Fibroblast of skin of right biceps (primary cell): ENCODE measurements at places on chromosomes 7 and 10.

- no peak for DNase-seq
These were observed 25.5 kb downstream of the C10orf105 start for GRCh38 chr10:71694039-71694501.

DNA sequence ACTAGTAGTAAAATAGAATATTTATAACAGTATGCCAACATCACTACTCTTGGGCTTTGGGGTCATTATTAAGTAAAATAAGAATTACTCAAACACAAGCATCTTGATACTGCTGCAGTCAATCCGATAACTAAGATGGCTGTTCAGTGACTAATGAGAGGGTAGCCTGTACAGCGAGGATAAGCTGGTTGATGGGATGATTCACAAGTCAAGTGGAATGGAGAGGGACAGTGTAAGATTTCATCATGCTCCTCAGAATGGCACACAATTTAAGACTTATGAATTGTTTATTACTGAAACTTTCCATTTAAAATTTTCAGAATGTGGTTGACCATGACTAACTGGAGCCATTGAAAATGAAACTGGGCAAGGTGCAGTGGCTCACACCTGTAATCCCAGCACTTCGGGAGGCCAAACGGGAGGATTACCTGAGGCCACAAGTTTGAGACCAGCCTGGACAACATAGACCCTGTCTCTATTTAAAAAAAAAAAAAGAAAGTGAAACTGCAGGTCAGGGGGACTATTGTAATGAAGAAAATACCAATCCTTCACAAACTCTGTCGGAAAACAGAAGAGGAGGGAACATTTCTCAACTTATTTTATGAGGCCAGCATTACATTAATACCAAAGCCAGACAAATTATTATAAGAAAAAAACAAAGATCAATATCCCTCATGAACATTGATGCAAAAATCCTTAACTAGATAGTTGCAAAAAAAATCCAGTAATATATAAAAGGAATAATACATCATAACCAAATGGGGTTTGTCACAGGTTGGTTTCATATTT, 11.2 kb downstream of the AVL9 start:
- peak; percentile 95 for DNase-seq

GRCh38 chr10:119197921-119198320, 9.4 kb upstream of the GRK5 start:
- peak; percentile 71 for DNase-seq

- no peak for DNase-seq
These were observed 40.7 kb upstream of the SPDYE3 start for GRCh38 chr7:100266576-100267354.

DNA sequence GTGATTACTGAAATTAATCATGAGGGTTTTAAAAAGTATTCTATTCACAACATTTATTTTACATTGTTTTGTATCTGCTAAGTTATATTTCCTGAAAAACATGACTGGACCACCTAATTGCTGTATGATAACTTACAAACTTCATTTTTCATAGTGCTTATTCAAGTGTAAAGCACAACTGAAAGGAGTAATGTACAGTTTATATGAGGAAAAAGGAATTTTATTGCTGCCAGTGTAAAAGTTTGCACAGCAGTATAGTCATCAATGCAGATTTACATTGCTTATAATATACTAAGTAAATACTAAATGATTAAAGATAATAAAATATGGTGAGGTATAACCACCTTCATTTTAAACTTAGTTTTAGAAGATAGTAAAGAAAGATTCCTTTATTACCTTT, 4.0 kb downstream of the PTEN start:
- DNase-seq = no peak

DNA sequence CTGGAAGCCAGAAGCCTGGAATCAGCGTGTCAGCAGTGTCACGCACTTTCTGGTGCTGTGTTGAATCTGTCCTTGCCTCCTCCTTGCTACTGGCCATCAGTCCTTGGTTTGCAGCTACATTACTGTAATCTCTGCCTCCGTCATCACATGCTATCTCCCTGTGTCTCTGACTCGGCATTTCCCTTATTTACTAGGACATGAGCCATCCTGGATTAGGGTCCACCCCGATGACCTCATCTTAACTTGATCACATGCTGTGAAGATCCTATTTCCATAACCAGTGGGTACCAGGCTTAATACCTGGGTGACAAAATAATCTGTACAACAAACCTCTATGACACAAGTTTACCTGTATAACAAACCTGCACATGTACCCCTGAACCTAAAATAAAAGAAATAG, 518.0 kb upstream of the KLF6 start:
- DNase-seq = peak; percentile 31

- peak; percentile 30 for DNase-seq
These were observed 51.5 kb downstream of the CHST15 start for GRCh38 chr10:124041675-124042445.

DNA sequence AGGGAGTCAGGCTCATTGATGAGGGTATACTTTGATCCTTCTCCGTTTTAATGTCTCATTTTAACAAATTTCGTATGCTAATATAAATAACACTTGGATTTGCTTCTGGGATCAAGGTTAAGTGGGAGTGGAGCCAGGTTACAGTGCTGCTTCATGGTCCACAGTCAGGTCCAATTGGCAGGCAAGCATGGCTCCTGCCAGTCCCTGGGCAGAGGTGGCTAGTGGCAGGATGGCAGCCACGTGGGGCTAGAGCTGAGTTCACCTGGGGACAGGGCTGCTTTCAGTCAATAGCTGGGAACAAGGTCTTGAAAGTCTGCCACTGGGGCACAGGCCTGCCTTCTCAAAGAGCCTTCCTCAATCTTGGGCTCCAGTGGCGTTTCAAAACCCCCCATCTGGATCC, 16.0 kb upstream of the VWA2 start:
- no peak for DNase-seq

GRCh38 chr10:107653832-107654287, 489.4 kb upstream of the SORCS1 start:
- peak; percentile 21 for DNase-seq

DNA sequence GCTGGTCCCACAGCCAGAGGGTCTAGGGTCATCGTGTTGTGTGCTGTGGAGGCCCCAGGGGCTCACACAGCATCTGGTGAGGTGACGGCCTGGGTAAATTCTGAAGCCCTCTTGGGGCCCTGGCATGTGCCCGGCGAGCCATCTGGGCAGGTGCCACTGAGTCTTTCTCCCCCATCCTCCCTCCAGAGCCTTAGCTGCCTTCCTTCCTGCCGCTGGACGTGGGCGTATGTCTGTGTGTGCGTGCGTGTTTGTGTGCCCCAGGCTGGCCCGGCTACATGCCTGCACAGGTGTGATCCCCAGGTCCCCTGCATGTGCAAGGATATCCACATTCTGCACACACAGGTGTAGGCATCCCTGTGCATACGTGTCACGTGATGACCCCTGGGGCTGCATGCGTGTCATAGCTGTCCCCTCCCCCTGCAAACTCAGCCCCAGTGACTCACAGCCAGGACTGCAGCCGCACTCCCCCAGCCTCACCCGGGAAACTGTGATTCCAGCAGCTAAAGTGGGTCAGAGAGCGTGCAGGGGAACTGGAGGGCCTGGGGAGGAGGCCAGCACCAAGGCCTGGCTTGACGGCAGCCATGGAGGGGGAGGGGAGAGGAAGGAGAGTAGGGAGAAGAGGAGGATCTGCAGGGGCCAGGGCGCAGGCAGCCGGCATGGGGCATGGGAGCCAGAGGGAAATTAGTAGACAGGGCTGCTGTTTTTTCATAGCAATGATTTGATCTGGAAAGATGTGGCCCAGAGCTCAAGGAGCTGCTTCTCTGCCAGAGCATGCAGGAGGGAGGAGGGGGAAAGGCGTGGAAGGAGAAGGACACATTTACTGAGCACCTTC, 46.4 kb downstream of the ELFN1 start:
- peak; percentile 79 for DNase-seq

DNA sequence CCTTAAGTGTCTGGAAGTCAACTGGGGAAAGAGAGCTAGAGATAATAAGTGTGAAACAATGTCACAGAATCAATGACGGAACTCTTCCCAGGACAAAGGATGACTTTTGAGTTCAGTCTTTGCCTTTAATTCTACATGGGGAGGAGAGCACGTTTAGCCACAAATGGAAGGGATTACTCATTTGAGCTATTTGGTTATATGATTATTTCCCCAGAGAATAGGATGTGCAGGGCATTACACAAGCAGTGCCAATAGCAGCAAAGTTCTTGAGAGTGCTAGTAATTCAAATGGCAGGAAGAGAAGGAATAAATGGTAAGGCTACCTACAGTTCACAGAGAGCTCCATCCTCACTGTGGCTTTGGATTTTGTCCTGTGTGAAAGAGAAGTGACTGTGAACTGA, 6.0 kb downstream of the EGFR start:
- DNase-seq = peak; percentile 81

DNA sequence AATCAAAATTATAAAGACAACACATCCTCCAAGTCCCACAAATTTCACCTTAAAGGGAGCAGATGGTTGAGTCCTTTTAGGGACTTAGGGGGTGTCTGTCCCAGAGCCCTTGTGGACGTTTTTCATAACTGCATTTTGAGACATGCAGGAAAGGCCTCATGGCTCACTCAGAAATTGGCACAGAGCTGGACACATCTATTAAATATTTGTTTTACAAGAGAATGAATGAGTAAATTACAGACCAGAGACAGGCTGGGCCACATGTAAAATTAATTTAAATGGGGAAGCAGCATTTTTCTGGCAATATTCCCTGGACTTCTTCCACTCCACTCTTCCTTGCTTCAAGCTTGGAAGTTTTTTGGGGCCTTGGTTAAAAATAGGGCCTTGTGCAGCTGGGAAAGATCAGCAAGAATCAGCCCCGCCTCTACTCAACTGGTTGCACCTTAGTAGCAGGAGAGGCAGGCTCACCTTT, 20.0 kb downstream of the LAMB1 start:
- peak; percentile 56 for DNase-seq

- DNase-seq = no peak
These were observed 378.0 kb upstream of the SEMA3D start for GRCh38 chr7:85564861-85565260.

DNA sequence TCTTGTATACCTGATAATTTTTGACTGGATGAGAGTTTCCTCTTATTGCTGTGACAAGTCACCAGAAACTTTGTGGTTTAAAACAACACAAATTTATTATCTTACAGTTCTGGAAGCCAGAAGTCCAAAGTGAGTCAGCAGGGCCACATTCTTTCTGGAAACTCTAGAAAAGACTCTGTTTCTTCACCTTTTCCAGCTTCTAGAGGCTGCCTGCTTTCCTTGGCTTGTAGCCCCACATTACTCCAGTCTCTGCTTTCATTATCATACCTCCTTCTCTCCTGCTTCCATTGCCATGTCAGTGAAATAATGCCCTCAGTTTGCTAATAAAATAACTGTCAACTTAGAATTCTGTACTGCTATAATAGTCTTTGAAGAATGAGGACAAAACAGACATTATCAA, 65.3 kb downstream of the VCL start:
- DNase-seq = peak; percentile 67

GRCh38 chr7:7157887-7158271, 24.5 kb upstream of the C1GALT1 start:
- peak; percentile 62 for DNase-seq

DNA sequence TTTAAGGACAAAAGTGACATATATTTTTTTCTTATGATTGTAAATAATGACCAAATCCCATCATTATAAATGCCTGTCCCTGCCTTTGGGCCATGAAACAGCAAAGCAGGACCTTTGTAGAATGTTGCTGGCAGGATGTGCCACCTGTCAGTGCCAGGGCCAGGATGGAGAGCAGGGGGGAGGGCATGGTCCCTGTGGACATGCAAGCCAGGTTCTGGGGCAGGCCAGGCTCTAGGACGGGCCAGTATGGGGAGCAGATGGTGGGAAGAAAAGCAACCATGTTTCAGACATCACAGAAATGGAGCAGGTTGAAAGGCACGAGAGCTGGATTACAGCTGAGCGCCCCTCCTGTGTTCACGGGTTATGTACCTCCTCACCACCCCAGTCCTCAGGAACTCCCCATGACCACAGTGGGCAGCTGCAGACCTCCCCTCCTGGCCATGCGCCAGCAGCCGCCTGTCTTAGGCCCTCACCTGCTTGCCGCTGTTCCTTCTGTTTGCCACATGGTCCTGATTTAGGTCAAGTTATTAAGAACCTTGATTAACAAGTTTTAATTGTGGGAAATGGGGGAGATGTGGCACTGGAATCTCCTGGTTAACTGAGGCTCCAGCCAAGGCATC, 210.4 kb downstream of the PAXIP1 start:
- DNase-seq = no peak

DNA sequence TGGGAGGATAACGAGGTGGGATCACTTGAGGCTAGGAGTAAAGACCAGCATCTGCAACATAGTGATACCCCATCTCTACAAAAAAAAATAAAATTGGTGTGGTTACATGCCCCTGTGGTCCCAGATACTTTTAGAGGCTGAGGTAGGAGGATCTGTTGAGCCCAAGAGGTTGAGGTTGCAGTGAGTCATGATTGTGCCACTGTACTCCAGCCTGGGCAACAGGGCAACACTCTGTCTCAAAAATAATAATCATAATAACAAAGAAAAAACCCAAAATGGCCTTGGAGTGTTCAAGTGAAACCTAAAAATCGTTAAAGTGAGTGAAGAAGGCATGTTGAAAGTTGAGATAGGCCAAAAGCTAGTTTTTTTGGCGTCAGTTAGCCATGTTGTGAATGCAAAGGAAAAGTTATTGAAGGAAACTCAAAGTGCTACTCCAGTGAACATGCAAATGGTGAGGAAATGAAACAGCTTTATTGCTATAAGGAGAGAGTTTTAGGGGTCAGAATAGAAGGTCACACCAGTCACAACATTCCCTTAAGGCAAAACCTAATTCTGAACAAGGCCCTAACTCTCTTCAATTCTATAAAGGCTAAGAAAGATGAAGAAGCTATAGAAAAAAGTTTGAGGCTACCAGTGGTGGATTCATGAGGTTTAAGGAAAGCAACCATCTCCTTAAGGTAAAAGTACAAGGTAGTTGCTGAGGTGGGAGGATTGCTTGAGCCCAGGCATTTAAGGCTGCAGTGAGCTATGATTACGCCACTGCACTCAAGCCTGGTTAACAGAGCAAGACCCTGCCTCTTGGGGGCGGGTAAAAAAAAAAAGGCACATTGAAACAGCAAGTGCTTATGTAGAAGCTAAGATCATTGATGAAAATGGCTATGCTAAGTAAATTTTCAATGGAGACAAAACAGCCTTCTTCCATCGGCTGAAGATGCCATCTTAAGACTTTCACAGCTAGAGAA, 45.4 kb upstream of the STOX1 start:
- DNase-seq = no peak

GRCh38 chr7:144545330-144545729, 141.8 kb upstream of the NOBOX start:
- no peak for DNase-seq

DNA sequence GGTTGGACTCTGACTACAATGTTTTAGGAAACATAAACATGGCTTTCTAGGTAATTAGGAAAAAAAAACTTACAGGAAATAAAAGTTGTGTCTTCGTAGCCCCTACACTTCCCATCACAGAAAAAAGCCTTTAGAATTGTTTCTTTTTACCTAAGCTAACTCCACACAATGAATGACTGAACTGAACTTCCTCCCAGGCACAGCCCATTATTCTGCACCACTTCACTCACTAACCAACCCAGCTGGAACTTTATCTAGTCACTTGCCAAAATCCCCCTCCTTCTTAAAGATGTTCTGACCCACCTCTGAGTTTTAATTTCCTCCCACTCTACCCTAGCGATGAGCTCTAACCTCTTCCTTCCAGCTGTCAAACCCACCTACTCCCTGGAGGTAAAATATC, 91.7 kb upstream of the MEOX2 start:
- DNase-seq = no peak
